Activated T-helper 1 cell treated with anti-CD3 and anti-CD28 coated beads, Interleukin-12 subunit alpha, Interleukin-12 subunit beta, Interleukin-2, Interleukin-4 antibody, amounts not matched to agents 30 ng/mL and 10 ng/mL and 1 ng/mL, durations not matched to agents 14 hours and 24 hours and 36 hours (primary cell): ENCODE measurements at places on chromosomes 16 and 17.

- DNase-seq, result no peak
Measured at GRCh38 chr17:57872536-57872935, 22.7 kb upstream of the MRPS23 start.

GRCh38 chr17:28372203-28372944, 880 bp downstream of the SARM1 start:
- DNase-seq, result no peak

GRCh38 chr17:73798111-73798748, 154.0 kb upstream of the SDK2 start:
- no peak for DNase-seq

DNA sequence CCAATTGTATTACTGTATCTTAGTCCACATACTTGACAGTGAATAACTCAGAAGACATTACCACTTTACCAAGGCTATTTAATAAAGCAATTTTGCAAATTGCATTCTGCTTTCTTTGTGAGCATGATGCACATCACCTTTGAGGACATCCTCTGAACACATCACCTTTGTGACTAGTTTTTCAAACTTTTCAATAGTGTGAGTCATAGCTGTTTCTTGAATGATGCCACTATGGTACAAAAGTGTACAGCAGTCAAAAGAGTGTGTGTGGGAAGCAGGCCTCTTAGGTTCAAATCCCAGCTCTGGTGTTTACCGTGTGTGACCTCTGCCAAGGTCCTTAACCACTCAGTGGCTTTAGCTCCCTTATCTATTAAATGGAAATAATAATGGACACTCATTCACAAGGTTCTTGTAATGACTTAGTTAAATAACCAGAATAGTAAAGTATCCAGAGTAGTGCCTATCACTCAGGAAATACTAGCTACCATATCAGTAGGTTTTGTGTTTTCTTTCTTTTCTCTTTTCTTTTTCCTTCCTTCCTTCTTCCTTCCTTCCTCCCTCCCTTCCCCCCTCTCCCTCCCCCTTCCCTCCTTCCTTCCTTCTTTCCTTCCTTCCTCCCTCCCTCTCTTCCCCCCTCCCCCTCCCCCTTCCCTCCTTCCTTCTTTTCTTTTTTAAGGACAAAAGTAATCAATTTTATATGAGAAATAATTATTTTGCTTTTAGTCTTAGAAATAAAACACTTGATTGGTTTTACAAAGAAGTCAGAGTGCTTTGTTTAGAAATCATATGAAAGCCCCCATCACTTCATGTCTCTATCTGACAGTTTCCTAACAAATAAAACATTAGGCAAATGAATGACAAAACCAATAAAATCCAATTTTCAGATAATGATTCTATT, 178.9 kb downstream of the MYO1D start:
- no peak for DNase-seq
